ENCODE measurements at places on chromosomes 1 and 21.
A peak's percentile ranks its signal among the peaks of the same experiment; 100 is the strongest.

GRCh38 chr1:5842679-5843078, 149.5 kb downstream of the NPHP4 start:
- no peak for DNase-seq

DNA sequence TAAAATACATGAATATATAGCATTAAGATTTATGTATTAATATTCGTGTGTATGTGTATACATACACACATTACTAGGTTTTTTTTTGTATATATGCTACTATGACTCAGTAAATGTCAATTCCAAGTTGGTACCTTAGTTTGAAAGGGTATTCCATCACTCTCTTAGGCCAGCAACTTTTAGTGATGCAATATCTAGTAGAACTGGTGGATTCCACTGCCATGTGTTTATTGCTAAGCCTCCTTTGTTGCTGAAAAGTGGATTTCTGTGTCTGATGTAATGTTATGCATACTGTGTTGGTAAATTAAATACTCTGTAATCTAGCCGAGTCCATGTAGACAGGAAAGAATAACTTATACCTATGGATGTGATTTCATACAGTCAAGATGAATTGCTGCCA, 16.9 kb upstream of the COL11A1 start:
- no peak for DNase-seq

GRCh38 chr1:66302815-66303214, 231.1 kb upstream of the SGIP1 start:
- no peak for DNase-seq

DNA sequence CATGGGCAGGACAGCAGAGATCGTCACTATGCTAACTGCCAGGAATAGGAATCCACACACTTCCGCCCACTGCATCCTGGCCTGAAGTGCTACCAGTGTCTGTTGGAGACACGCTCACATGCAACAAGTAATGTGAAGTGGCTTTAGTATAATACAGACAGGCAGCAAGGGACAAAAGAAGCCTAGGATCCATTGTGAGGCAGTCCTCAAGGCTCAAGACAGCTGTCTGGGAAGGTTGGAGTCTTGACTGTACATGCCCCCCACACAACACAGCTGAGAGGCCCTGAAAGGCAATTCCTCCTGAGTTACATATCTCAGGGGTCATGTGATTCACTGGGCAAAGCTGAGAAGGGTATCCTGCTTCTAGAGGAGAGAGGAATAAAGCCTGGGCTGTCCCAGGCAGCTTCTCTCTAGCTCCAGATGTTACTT, 39.9 kb upstream of the CD1D start:
- DNase-seq: no peak

DNA sequence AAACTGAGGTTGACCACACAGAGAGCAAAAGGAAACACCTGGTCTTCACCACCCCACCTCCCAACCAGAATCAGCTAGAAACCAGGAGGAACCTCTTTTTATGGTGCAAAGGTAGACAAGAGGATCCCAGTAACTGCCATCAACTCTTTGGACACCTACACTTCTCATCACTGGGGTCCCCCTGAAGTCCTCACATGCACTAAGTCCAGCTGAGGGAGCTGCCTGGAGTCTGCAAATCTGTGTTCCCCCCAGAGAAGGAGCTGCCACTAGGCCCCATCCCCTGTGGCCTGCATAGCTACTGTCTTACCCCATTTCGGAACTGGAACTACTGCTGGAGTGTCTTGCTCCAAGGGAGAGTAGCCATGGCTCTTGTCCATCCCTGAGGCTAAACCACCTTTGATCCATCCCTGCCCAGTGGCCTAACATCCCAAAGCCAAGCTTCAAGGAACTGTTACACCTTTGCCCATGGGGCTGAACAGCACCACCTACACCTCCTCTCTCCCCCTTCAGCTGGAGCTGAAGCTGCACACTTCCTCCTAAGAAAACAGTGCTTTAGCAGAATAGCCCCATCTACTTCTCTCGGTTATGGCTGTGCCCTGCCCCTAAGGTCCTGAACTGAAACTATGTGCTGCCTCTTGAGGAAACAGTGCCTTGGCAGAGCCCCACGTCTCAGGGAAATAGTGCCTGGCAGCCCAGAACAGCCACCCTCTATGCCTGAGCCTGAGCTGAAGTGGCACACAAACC, 85.4 kb upstream of the CD53 start:
- DNase-seq: no peak

- DNase-seq: peak; percentile 24
Measured at GRCh38 chr1:108708691-108709660, 3.7 kb upstream of the FNDC7 start.

GRCh38 chr1:42258218-42258617, 76.8 kb downstream of the FOXJ3 start:
- no peak for DNase-seq

DNA sequence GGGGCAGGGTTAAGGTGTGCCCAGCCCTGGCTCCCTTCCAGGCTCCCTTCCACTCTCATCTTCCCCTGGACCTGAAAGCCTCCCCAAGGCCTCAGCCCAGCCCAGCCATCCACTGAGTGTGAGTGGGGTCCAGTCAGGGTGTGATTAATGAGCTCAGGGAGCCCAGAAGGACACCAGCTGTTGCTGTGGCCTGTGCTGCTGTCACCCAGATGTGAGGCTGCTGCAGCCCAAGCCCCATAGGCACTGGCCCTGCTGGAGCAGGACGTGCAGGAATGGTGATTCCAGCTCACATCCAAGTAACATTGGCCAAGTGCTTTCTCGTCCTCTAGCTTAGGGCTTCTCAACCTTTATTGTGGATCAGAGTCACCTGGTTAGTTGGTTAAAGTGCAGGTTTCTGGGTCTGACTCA, 77.6 kb downstream of the EPHB2 start:
- DNase-seq: no peak

- DNase-seq: no peak
Measured at GRCh38 chr1:201714542-201715329, 114.2 kb upstream of the IPO9 start.

DNA sequence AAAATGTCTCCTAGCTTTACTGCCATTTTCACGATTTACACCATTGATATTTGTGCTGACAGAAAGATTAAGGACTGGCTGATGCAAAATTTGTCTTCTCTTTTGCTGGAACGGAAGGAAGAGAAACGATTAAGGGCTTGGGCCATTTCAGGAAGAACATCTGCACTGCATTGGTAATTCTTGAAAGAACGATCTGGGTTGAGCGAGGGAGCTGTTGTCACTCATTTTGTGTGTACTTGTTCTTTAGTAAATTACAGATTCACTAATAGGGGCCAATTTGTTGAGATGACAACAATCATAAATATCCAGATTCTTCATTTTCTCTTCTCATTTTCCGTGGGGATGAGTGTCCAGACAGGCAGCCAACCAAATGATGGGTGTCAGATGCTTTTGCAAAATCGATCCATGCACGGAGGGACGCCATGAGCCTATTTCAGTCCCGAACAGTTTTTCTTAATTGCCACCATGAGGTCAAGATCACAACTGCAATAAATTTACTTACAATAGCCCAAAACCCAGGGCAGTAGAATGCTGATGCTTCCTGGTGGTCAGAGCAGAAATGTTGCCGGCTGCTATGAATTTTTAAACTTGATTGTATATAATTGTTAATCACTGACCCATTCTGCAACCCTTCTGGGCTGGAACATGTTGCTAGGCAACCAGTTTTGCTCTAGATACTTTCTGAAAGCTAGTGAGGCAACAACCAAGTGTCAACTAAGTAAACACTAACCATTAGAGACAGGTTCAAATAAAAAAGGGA, 132.4 kb upstream of the TIAM1 start:
- no peak for DNase-seq

- no peak for DNase-seq
Measured at GRCh38 chr1:51061231-51061918, 40.7 kb upstream of the C1orf185 start.

DNA sequence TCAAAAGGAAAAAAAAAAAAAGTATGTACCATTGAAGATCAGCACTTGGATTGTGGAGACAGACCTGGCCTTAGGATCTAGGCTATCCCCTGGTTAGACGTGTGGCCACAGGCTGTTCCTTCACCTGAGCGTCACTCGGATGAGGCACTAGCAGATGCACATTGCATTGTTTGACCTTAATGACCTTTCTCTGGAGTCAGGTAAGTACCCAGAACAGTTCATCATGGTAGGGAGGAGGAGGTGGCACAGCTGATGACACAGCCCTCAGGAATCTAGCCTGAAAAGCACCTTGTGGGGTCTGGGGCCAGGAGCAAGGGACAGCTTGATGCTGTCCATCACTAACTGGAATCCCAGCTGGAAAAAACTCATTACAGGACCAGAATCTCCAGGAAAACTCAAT, 21.2 kb downstream of the NECAP2 start:
- DNase-seq: no peak

GRCh38 chr1:41350055-41350378, 11.2 kb upstream of the FOXO6 start:
- DNase-seq: no peak

DNA sequence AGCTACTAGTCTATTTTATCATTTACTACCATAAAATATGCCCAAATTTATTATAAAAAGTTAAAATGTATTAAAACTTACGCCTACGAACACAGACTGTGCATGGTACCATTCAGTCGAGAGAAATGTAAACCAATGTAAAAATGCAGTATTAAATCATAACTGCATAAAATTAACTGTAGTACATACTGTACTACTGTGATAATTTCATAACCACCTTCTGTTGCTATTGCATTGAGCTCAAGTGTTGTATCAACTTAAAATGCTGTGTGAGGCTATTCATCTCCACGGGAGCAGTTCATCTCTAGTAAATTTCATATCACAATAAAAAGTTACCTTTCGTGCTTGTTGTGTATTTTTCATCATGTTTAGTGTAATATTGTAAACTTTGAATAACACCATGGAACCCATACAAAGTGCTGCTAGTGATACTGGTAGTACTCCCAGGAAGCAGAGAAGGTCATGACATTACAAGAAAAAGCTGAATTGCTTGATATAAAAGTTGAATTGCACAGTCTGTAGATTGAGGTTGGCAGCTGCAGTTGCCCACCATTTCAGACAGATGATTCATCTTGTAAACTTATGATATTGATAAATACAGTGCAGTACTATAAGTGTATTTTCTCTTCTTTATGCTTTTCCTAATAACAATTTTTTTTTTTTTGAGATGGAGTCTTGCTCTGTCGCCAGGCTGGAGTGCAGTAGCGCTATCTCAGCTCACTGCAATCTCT, 19.0 kb upstream of the CENPF start:
- no peak for DNase-seq

- no peak for DNase-seq
Measured at GRCh38 chr1:30472526-30472925, 250.9 kb downstream of the MATN1 start.

GRCh38 chr1:24151175-24151533, 8.2 kb upstream of the IL22RA1 start:
- no peak for DNase-seq

- DNase-seq: no peak
Measured at GRCh38 chr1:14742181-14742980, 143.9 kb downstream of the KAZN start.

- DNase-seq: no peak
Measured at GRCh38 chr1:162873671-162874666, 13.0 kb upstream of the CCDC190 start.
